T-helper 17 cell (primary cell): ENCODE measurements at places on chromosomes 6 and 20.

GRCh38 chr20:45254383-45255262 lies at the start of gene SLPI:
Gene SLPI, minus strand, starts transcription at chr20:45254564. Its CDS starts 21 bp downstream, at chr20:45254543.
- no peak for DNase-seq

DNA sequence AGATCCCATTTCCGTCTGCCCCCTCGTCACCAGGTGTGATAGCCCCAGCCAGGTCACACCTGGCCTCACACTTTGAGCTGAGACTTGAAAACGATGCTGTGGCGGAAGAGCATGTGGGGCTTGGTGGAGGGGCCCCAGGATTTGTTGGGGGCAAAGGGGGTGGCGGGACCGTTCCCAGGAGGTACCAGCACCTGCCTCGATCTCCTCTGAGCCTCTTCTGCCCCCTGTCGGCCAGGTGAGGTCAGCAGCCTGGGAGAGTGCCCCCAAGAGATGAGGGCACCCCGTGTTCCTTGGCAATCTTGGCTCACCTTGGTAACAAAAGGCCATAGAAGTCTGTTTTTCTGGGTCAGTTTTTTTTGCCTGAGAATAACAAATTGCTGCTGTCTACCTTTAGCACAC lies 25.4 kb downstream of the SPATA2 start:
- DNase-seq, result no peak

DNA sequence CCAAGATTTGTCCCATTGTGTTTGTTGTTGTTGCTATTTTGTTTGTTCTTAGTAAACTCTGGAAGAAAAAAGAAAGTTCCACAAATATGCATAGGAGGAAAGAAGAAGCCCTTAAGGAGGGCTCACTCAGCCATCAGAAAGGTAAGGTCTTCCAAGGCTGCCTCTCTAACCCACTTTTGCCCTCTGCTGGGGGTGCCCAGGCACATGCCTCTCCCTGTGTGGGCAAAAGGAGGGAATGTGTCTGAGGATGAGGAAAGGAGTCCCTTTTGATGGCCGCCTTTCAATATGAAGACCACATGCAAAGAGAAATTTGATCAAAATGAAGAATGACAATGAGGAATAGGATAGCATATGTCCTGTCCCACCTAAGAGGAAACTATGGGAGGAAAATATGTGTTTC lies 248.2 kb upstream of the POU3F2 start:
- DNase-seq, result no peak

DNA sequence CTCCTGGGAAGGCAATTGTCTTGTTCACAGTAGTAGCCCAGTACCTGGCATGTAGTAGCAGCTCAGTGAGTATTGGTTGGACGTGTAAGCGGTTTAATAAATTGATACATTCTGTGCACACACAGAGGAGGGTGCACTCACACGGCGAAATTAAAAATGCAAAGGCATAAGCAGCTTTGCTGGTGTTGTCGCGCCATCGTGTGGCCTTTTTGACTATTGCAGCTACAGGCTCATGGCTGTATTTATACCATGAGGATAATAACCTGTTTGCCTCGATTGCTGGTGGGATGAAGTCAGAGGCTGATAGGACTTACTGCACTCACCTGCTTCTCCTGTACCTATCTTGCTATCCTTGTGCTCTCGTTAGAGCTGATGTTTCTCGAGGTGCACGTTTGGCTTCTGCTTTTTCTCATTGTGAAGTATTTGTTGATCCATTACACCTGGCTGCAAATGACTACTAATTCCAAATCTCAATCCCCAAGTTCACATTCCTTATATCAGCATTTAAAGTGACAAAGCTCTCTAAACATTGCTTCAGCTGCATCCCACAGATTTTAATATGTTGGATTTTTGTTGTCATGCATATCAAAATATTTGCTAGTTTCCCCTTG lies 61.5 kb downstream of the TBXT start:
- peak; percentile 21 for DNase-seq

GRCh38 chr6:115612796-115613479 lies 447.8 kb downstream of the FRK start:
- no peak for DNase-seq

DNA sequence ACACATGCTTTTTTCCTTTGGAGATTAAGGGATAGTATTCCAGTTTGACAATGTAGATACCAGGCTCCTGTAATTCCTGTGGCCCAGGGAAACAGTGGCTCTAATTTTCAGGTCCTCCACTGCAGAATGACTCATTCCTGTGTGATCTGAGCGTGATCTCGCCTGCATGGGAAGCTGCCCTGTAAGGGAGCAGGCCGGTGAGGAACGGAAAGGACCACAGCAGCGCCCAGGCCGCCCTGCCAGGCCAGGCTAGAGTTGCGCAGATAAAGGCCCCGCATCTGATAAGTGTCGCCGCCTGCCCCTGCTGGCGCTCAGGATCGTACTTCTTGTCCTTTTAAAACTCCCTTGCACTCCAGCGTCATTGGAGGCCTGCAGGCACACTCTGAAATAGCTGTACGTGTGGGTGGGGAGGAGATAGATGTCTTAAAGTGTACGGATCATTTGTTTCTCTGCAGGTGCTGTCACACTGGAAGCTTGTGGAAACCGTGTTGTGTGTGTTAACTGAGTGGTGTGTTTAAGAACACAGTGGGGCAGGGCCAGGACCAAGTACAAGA lies 60.7 kb downstream of the SYNJ2 start:
- DNase-seq, result no peak

GRCh38 chr6:151408858-151409257 lies 17.5 kb upstream of the ZBTB2 start:
- no peak for DNase-seq

DNA sequence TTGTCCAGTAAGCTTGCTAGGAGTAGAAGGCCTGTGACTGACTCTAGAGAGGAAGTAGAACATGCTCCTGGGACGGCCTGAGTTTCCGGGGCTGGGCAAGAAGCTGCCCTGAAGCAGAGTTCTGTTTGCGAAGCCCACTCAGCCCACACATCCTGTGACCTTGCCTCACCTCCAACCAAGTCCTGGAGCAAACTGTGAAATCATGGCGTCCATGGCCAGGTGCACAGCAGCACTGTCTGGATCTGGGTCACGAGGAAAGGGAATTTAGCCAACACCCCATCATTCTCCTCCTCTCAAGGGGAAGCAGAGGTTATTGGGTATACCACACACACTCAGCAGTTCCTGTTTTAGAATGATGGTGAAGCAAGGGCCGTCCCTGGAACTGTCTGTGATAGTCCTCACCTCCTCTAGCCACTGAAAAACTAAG lies 87.5 kb downstream of the CRYBG1 start:
- no peak for DNase-seq

- no peak for DNase-seq
These were observed 91.0 kb upstream of the ESR1 start for GRCh38 chr6:151716526-151716932.

DNA sequence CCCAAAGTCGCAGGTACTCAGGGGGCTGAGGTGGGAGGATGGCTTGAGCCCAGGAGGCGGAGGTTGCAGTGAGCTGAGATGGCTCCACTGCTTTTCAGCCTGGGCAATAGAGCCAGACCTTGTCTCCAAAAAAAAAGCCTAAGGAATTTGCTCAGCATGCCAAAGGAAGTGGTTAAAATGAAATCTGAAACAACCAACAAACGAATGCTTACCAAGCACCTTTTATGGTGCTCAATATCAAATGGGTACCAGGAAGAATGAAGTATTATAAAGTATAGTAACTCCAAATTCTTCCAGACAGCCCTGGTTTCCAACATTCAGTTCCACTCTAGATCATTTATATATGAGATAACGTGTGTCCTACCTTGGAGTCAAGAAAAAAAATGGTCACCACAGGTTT lies 14.0 kb downstream of the GMDS start:
- DNase-seq, result no peak

DNA sequence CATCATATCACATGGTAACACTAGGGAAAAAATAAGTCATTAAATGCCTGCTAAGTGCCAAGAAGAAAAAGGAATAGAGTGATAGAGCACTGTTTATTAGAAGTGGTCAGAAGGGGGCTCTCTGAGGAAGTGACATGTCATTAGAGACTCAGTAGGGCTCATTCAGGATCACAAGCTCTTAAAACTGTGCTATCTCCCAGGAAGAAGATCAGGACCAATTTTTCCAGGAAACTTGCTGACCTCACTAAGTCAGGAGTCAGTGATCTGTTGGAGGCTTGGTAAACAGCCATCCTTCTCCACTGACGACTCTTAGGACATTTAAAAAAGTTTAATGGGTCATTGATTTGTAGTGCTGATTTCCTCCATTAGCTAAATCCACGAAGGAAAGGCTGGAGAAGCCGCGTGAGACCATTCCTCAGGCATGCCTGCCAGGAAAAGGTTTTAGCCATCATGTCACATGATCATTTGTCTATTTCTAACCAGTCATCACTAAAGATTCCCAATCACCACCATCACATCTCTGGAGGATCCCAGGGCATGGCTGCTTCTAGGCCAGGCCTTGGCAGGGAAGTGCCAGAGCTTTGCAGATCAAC lies 5.9 kb upstream of the PTPN1 start:
- DNase-seq, result no peak

DNA sequence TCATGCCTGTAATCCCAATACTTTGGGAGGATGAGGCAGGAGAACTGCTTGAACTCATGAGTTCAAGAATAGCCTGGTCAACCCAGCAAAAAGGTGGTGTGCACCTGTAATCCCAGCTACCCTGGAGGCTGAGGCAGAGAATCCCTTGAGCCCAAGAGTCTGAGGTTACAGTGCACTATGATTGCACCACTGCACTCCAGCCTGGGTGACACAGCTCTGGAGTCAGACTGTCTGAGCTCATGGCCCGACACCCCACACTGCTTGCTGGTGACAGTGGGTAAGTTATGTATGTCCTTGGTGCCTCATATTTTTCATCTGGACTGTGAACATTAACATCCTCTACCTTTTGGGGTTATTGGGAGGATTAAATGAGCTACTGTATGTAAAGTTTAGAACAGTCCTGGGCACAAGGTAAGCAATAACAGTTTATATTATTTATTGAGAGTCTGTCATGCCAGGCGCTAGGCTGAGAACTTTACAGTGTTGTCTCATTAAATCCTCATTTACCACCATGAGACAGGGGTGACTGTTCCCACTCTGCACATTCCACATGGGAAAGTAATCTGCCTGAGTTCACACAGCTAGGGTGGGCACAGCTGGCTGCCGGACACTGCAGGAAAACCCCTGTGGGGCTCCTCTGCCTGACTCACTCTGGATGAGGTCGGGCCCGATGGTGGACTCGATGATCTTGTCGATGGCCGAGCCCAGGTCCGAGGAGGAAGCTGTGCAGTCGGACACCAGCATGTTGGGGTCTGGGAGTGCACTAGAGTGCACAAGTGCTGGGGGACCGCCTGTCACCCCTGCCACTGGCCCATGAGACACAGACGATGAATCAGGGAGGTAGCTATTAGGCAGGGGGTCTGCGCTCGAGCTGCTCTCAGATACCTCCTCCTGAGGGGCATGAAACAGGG lies 2.9 kb downstream of the ZNF335 start:
- no peak for DNase-seq

- no peak for DNase-seq
These were observed 109.1 kb downstream of the TOX2 start for GRCh38 chr20:44023515-44024371.

DNA sequence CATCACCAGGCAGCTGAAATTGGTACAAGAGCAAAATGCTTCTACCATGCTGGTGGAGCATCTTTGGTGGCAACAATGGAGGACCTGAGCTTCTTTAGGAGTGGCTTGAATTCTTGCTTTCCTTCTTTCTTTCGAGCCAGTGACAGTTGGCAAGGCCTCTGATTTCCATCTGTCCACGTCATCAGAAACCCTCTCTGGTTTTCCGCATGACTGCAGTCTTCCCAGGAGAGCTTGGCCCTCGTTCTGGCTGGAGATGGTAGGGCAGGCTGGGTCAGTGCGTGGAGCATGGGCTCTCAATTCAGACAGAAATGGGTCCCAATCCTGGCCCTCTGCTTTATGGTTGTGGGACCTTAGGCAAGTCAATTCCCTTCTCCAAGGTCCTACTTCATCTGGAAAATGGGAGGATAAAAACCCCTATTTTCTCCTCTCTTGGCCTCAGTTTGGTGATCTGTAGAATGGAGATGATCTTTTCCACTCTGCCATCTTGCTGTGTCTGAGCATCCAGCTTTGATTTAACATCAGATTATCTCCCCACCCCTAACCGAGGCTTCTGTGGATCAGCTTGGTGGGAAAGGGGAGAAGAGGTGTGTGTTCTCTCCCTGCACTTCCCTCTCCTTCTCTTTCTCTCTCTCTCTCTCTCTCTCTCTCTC lies 3.6 kb upstream of the BPIFB1 start:
- no peak for DNase-seq

DNA sequence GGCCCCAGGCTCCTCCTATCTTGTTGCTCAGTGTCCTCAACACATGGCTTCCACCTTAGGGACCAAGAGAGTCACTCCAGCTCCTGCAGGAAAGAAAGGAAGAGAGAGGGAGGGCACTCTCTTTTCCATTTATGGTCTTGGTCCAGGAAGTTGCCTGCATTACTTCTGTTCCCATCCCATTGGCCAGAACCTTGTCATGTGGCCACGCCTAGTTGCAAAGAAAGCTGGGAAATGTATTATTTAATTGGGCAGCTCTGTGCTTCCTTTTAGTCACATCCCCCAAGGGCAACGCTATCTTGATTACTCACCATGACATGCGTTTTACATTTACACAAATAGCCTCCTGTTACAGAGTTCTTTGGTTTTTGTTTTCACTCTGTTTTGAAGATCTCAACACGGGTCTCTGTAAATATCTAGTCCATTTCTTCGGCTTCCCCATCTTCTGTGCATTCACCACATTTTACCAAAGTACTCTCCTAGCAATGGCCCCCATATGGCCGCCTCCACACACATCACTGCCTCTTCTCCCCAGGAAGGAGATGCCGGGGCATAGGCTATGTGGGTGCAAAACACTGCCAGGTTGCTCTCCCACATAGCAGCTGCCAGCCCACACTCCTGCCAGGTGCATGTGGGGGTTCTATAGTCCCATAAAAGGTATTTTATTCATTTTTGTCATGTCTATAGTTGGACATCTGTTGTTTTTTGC lies 35.7 kb upstream of the ZMYND8 start:
- no peak for DNase-seq

DNA sequence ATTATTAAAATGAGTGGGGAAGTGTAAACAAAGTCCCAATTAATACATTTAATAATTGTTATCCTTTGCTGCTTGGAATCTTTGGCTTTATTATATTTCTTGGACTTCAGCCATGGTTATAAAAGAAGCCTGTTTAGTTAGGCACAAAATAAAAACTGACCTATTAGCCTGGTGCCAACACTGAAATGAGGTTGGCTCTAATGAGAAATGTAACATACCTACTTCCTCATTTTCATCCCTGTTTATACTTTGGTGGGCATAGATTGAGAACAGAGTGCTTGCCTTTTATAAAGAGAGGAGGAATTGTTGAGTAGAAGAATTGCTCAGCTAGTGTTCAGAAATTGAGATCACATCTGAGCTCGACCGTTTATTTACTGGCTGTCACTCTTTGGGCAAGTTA lies 471.3 kb downstream of the UTRN start:
- DNase-seq, result no peak
